Gastrocnemius medialis (tissue), 4 donors: ENCODE measurements at places on chromosomes 7 and 10. TPM values are rescaled to one million over a fixed set of nuclear protein-coding genes. Genes with fewer than 3 reads are reported as not detected.

SEMA3E gene
- total RNA-seq: not detected

COBL gene
- total RNA-seq: 82.1 TPM

BLNK gene
- 0.24 TPM for total RNA-seq

ANKMY2 gene
- total RNA-seq: 9.0 TPM

DNA sequence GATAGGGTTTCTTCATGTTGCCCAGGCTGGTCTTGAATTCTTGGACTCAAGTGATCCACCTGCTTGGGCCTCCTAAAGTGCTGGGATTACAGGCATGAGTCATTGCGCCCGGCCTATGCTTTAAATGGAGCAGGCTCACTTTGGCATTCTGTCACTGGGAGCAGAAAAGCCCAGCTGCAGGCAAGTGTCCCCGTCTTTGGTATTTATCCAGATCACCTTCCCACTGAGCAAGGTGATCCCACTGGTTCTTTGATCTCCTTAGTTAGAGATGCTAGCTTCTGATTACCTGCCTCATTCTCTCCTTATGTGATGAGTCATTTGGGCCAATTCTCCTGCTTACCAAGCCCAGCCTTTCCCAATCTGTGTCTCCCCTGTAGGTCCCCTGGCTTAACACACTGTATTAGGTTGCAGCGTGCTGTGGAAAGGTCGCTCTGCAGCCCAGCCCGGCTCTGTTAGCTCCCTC, 39.3 kb downstream of the SPDYE5 start:
- DNase-seq: peak; percentile 86

- DNase-seq: no peak
These were observed 242.4 kb upstream of the GLI3 start for GRCh38 chr7:42479452-42479815.

LIPM gene
- total RNA-seq: not detected

- peak; percentile 28 for DNase-seq
These were observed 251.2 kb downstream of the ARHGAP12 start for GRCh38 chr10:31677195-31678138.

DNA sequence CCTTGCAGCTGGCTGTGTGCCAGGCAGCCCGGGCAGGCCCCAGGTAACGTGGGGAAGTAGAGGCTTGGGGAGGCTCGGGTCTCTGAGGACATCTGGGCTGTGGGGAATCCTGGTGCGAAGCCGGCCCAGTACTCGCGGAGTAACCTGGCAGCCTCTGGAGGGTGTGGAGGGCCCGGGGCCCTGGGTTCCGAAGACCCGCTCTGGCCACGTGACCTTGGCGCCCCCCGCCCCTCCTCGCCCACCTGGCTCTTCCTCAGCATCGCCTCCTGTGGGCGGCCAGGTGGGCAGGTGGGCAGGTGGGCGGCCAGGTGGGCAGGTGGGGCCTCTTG, 143.1 kb downstream of the WDR37 start:
- DNase-seq: no peak

DNA sequence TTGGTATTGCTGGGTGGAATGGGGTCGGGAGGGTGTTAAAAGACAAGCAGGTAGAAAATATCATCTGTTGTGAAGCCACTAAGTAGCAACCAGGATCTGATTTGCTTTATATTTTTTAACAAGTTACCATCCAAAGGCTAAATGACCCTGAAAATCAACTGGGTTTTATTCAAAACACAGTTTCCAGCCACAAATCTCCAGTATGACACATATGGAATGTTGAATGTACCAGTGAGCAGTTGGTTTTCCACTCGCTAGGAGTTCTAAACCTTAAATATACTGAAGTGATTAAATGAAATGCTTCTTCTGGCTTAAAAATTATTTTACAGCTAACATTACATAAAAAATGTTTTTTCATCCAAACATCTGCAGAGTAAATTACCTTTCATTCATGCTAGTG, 112.5 kb downstream of the PDE1C start:
- no peak for DNase-seq

SPDYE6 gene
- total RNA-seq: not detected

TOMM7 gene
- 224 TPM for total RNA-seq

DNA sequence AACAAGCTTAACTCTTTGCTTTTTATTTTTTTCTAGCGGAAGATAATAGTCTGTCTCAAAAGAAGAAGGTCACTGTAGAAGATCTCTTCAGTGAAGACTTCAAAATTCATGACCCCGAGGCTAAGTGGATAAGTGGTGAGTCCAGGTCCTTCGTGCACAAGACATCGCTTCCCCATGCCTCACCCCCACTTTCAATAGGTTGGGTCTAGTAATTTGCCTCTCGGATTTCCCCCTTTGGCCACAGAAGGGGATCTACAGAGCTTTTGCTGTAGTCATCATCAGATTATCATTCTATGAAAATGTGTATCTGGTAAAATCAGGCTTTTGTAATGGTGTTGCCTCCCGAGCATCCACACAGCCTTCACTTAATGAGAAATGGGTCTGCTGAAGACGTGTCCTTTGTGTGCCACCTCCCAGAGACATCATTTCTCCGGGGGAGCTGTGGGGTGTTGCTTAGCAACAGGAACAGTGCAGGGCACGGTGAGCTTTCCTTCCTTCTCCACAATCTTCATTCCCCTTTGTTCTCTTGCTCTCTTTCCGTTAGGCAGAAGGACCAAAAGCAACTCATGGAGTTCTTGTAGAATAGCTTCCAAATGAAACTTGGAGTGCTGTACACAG, 422.8 kb downstream of the DPP6 start:
- no peak for DNase-seq

DNA sequence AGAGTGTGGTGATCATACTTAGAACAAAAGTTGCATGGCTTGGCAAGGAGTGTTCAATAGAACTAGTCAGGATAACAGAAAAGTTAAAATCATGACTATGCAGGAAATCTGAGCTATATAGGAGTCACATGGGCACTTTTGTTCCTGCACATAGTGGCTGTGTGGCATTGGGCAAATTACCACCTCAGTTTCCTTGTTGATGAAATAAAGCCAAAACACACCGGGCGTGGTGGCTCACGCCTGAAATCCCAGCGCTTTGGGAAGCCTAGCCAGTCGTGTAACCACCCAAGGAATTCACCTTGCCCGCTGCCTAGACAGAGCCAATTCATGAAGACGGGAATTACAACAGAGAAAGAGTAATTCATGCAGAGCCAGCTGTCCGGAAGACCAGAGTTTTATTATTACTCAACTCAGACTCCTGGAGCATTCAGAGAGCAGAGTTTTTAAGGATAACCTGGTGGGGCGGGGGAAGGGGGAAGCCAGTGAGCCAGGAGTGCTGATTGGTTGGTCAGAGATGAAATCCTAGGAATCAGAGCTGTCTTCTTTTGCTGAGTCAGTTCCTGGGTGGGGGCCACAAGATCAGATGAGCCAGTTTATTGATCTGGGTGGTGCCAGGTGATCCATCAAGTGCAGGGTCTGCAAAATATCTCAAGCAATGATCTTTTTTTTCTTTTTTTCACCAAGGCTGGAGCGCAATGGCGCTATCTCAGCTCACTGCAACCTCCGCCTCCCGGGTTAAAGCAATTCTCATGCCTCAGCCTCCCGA, 6.4 kb upstream of the MKRN1 start:
- DNase-seq: no peak

DNA sequence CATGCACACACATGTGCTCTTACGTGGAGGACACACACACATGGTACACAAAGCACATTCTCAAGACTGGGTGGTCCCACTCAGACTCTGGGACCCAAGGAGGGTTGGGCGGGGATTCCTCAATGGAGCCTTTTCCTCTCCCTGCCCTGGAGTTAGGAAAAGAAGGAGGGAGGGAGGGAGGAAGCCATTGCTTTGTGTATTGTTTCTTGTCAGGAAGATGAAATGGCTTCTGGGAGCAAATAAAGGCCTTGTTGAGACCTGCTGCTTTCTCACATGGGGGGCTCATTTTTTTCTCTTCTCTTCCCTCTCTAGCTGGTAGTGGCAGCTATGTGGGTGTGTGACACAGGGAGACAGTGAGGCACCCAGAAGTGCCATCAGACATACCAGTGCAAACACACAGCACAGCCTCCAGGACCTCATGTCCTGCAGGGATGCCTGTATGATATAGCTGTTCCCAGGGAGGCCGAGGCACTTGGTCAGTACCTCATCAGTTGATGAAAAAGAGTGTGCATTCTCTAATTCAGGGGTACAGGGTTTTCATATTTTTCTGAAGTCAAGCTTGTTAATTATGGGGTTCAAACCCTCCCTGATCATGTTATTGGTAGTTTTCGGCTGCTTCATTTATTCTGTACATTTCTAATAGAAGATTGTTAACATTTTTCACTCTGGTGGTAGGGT, 5.7 kb downstream of the AQP1 start:
- DNase-seq: no peak

- DNase-seq: no peak
These were observed 17.2 kb upstream of the RHBDD2 start for GRCh38 chr7:75861636-75862035.

DNA sequence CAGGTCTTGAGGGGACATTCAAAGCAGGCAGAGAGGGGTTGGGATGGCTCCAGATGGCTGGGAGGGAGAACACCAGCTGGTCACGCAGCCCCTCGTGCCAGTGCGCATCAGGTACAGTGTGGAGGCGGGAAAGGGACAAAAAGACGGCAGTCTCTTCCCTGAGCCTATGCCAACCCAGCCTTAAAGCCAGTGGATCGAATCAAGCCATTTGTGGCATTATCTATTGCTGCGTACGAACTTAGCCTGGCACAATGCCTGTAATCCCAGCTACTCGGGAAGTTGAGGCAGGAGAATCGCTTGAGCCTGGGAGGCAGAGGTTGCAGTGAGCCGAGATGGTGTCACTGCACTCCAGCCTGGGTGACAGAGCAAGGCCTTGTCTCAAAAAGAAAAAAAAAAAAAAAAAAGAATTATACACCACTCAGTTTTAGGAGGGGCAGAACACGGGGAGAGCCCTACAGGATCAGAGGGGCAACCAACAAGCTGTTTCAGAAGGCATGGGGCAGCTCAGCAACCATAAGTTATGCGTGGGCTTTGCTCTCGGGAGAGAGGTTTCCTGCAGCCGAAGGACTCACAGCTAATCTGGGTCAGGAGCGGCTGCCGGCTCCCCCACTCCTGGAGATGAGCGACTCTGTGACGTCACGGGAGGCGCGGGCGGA, 356 bp upstream of the NDUFB2 start:
- DNase-seq: peak; percentile 90

VSTM4 gene
- total RNA-seq: 3.2 TPM

GRCh38 chr7:36749282-36749960, 25.1 kb upstream of the AOAH start:
- DNase-seq: no peak
